CMK (cell line): ENCODE measurements at places on chromosomes 5 and 9.
A peak's percentile ranks its signal among the peaks of the same experiment; 100 is the strongest.

DNA sequence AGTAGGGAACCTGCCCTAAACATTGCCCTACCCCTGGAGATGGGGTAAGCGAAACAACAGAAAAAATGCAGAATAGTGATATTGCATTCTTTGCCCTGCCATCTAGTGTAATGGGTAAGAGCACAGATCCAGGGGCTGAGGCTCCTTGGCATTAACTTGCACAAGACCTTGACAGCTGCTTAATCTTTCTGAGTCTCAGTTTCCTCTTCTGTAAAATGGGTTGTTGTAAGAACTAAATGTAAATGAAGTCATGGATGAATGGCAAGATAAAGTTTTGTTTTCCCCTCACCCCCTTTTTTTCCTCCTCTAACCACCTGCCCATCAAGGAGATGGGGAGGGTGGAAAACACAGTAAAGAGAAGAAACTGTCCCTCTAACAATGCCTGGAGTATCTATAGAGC lies 47.7 kb upstream of the ZNF366 start:
- DNase-seq, result no peak

- DNase-seq, result no peak
These were observed 118.0 kb downstream of the VAV2 start for GRCh38 chr9:133874060-133874657.

DNA sequence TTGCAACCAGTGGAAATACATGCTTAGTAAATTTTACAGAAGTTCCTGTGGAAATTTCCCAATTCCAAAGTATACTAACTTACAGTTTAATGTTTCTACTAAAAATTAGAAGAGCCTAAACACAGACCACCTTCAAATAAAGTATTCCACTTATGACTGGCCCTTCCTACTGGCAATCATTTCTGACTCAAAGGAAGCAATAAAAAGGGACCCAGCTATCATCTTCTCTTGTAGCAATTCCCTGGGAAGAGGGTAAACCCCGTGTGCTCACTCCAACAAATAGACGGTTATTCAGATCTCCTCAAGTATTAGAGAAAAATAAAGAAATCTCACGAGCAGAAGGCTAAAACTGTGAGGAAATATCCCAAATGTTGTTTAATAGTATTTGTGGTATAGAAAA lies 43.3 kb downstream of the GOLPH3 start:
- DNase-seq, result no peak

DNA sequence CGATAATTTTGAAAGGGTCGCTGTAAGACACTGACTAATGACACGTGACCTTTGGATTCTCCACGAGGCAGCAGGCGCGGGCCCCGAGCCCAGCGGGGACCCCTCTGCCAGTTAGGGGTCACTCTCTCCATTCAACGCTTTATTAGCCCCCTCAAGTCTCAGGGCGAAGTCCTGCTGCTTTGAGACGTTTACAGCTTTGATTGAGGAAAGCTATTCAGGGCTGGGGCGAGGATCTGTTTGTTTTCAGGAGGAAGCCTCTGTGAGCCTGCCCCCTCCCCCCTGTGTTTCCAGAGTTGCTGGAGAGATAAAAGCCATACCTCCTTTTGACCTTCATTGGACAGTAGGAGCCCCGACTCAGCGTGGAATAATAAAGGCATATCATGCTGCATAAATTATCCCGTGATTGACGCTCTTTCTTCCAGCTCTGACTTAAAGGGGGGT lies 31.4 kb upstream of the MSX2 start:
- DNase-seq, result no peak

GRCh38 chr5:157271740-157272271 lies 5.9 kb downstream of the CYFIP2 start:
- DNase-seq, result peak; percentile 61

GRCh38 chr5:122694884-122695283 lies 80.0 kb upstream of the SNX2 start:
- DNase-seq, result no peak

DNA sequence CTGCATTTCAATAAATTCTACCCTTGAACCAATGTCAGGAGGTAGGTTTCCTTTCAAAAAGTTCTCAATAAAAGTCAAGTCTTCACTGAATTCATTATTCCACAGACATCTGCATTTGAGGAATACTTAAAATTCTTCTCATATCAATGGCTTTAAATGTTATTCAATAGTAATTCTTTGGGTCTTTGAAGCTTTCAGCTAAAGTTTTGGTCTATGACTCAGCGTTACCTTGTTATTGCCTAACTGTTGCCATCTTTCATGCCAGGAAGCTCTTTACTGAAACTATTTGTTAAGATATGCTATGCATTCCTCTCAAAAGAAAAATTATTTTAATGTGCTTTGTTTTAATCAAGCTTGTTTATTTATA lies 170.5 kb downstream of the NNT start:
- DNase-seq, result no peak

DNA sequence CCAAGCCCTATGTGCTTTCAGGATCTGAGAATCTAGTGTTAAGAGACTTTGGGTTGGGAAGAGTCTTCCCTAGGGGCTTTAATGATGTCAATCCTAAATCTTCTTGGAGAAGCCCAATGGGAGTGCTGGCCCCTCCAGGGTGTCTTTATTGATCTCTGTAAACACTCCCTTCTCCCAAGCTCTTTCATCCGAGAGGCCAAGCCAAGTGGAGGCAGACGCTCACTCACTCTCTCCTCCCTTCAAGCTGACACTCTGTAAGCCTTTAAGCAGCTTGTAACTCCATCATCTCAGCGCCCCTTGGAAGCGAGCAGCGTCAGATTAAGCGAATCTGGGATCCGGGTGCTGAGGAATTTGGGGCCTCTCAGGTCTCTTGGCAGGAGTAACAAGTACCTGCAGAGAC lies 37.7 kb downstream of the SPARC start:
- DNase-seq, result no peak

DNA sequence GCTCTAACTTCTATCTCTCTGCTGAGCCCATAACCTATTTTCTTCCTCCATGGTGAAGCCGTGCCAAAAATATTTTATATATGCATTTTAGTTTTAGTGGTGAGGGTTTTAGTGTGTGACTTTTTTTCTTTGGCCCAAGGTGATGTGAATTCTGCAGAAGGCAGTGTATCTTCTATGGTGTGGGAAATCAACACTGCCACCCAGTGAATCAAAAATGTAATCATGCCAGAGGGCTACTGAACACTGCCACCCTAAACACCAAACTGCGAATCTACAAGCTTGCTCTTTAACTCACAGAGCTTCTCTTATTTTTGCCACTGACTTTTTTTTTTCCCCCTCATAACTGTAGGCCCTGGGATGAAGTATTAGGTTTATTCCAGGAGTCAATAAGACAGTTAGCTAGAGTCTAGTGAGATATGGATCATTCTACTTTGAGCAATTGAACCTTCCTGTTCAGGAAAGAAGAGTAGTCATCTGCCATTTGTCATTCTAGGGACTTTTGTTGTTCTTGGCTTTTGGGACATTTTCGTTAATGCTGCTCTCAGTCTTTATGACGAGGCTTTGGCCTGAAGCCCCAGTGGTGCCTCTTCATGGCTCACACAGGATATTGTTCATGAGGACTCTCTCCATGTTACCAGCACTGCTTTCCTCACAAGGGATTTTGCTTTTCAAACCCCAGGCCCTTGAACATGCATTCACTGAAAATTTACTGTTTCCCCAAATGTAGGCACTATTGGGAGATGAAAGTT lies 53.1 kb downstream of the C7 start:
- DNase-seq, result no peak

GRCh38 chr5:51495672-51496071 lies 112.4 kb downstream of the ISL1 start:
- DNase-seq, result no peak
